MG63 (cell line): ENCODE measurements at places on chromosomes 6 and 20. TPM values are rescaled to one million over a fixed set of nuclear protein-coding genes. Genes with fewer than 3 reads are reported as not detected.

Gene TPD52L2
- 185 and 192 TPM in 2 replicates for total RNA-seq

Gene TSBP1
- total RNA-seq = not detected in 2 replicates

DNA sequence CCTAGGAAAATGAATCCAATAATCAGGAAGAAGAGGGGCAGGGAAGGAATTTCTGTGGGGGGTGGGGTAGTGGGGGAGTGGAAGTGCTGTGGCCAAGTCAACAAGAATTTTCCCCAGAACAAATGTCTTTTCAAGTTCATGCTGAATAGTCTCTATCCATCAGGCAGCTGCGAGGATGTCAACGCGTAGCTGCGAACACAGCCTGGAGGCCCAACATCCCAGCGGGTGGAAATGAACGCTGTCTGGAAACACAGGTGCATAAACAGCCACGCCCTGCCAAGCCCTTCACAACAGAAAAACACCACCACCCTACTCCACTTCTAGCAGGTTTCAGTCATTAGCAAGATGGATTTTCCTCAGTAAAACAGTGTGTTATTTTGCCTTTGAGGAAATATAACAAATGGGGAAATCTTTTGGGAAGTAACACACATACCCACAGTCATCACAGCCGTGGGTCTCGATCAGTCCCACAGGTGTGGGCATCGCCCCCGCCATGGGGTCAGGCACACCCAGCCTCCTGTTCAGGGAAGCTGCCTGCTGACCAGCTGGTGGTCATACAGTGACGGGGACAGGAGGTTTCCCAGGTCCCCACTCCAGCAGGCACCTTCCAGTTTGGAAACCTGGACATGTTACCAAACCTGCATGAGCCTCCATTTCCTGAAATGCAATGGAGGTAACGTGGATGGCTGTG is 112.1 kb upstream of the THBS2 start:
- DNase-seq = no peak

Gene HLA-DQA1
- not detected in 2 replicates for total RNA-seq

DNA sequence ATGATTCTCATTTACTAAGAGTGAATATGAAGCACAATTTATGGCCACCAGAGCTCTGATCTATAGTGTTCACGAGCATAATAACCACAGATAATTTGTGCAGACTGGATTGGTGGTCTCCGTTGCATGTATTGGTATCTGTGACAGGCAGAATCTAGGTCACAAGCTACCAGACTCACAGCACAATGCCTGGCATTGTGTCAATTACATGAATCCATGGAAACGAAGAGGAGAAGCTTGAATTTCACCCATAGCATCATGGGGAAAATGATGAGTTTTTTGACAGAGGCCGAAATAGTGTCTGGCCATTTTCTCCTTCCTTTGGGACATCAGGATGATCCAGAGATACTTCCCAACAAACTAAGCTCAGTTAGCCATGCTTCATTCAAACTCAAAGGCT is 52.3 kb upstream of the TMEM170B start:
- no peak for DNase-seq

- DNase-seq = no peak
Measured at GRCh38 chr6:74658391-74658790, 547.5 kb downstream of the COL12A1 start.

DNA sequence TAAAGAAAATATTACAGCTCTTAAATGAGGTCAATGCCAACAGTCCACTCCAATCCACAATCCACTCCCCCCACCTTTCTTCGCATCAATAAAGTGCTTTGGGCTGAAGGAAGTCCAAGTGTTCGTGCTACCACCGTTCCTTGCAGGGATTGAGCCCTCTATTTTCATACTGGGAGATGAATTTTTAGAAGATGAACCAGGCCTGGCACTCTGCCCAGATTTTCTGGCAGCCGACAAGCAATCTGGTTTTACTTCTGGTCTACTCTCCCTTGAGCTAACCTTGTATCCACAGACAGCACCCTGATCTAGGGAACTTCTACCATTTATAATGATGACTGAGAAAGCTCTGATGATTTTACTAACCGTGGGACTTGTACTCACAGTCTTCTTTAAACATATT is 72.3 kb downstream of the BTBD9 start:
- peak; percentile 91 for DNase-seq

DNA sequence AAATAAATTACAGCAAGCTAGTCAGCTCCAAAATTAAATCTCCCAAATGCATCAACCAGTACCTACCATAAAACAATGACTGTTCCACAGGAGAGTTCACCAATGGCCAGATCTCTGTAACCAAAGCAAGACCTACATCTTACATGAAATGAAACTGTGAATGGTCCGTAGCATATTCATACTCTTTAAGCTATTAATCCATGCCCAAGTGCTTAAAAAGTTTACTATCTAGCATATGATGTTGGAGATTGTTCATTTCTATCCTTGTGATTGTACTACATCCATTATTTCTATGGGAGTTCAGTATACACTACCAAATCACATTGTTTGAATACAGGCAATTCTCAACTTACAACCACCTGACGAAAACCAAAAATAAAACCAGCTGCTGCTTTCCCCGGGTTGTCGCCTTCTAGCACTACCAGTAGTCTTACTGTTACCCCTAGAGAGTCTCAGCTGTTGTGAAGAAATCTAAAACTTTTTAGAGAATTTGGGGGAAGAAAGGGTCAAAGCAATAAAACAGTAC is 38.0 kb downstream of the HIVEP2 start:
- no peak for DNase-seq

DNA sequence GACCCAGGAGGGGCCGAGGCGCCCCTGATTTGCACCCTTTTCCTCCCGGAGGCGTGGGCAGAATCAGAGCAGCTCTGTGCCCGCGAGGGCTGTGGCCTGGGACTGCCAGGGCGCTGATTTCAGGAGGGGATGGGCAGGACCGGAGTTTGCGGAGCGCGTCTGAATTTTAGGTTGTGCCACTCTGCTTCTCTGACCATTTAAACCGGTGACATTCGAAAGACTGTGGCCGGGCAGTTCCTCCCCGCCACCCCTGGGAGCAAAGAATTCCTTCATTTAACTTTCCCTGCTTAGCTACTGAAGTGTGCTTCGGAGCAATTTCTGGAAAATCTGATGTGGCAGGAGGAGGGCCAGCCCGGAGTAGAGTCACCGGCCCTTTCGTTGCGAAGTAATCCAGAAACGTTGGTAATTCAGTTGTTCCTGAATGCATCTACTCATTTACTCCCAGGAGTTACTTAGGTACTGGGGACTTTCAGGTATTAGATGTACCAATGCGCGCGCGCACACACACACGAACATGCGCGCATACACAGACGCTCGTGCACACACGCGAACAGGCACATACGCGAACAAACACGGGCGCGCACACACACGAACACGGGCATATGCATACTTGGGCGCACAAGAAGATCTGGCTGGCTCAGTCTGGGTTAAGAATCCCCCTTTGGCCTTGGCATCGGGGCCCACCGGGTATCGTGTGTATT is 568 bp downstream of the CCDC170 start:
- peak; percentile 54 for DNase-seq

Gene KCNQ5
- 7.8 and 10.6 TPM in 2 replicates for total RNA-seq

Gene F13A1
- total RNA-seq = not detected in 2 replicates

Gene BPIFB4
- total RNA-seq = not detected in 2 replicates

Gene GRM1
- 0.05 and 0.20 TPM in 2 replicates for total RNA-seq

DNA sequence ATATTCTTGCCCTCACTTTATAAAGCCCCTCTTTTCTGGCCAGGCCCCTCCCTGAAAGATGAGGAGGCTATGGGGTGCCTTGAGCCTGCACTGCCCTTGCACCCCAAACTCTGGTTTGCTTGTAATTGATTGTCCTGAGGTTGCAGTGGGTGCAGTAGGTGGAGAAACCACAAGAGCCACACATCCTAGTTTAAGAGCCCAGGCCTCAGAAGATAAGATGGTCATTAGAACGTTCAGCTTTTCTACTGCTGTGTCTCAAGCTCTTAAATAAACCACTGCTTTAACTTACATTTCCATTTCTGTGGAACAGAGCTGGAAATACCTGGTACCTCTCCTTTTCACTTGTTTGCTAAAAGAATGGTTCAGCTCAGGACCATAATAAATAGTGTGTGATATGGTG is 9.0 kb downstream of the MRAP2 start:
- no peak for DNase-seq

Gene HSP90AB1
- 5,432 and 5,573 TPM in 2 replicates for total RNA-seq

GRCh38 chr6:75600768-75601167 is 912 bp upstream of the SENP6 start:
- DNase-seq = no peak

DNA sequence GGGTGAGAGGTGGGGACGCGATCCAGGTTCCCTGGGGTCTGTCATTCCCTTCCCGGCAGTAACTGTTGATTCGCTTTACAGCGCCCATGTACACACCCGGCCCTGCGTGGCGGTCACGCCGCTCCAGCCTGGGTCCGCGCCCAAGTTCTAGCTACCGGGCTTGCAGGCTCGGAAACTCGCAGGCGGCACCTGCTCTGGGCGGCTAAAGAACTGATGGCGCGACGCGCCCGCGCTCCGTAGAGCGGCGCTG is 1.4 kb upstream of the POU3F2 start:
- DNase-seq = peak; percentile 37

Gene ZNF341
- 1.0 and 1.5 TPM in 2 replicates for total RNA-seq

Gene NRN1
- 36.5 and 44.1 TPM in 2 replicates for total RNA-seq
